Stimulated activated naive CD4-positive, alpha-beta T cell (primary cell): ENCODE measurements at places on chromosomes 4 and X.

- DNase-seq = no peak
Measured at GRCh38 chr4:95157596-95157995, 391.2 kb downstream of the UNC5C start.

DNA sequence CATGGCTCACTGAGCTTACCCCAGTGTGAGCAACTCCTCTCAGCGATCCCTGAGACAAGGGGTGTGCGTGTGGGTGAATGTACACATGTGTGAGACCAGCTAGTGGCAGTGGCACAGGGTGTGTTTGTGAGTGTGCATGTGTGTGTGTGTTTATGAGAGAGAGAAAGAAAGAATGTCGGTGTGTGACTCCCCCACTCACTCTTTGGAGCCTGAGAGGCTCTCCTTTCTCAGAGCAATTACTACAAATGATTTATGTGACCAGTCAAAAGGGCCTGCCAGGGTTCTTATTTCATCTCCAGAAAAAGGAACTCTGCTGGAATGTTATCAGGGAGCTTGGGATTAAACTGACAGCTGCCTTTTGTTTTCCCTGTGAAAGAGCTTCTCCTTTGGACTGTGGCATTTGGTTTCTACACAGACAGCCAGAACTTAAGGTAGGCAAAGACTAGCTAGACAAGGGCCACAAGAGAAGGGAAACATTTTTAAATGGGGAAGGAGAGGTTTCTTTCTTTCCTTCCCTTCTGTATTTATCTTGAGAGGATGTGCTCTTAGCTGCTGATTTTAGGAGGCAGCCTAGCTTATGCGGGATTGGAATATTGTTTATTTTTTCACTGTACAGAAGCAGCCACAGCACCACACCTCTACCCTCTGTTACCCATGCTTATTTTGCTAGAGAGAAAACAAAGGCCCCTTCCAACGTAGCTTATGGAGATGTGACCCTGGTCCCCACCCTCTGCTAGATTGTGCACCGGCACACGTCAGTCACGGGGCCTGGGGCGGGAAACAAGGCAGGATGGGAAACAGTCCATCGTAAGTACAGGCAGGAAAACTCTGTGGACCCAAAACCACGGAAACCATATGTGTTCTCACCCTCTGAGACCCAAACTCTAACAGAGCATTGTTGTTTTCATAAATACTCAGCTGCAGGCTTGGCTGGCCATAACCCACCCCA is 143.5 kb downstream of the MGST2 start:
- no peak for DNase-seq

DNA sequence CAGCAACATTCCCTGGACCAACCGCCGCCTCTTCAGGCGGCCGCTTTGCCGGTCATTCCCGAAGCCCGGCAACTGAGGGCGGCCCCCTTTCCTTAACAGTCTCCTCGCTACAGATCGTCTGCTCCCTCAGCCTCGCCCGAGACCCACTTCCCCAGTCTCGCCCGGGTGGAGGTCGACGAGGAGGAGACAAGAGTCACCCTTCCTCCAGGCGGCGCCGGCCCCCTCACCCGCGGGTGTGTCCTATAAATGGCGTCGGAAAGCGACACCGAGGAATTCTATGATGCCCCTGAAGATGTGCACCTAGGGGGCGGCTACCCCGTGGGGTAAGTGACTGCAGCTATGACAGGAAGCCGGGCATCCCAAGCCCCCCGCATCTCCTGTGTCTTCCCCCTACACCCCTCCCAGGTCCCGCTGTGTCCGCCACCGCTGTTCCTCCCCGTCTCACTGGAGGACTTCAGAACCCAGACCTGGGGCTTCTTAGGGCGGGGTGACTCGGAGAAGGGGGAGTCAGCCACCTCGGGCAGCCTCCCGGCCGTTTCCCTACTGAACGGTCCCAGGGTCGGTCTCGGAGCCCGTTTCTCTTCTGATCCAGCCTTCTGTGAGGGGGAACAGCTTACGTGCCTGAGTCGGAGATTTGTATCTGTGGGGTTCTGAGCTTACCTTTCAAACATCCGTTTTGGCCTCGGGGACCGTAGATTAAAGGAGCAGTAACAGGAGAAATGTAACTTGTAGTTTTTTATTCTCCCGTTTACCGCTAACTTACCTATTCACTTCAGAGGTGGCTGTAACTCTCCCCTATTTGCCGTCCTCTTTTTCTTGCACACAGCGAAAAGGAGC is 570 bp downstream of the WDR44 start:
- DNase-seq = peak; percentile 46

DNA sequence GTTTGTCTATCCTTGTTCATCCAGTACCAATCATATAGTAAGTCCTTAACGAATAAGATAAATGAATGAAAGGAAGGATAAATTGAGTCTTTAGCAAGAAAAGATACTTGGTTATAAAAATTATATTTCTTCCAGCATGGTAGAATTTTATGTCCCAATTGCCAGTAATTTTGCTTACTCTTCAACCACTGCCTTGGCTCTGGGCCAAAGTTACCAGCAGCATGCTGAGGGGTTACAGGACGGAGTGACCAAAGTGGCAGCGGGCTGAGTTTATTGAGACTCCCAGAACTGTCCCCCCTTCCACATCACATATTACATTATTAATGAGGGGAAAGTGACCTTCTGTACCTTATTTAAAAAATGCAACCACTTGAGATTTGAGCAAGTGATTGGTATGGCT is 121.7 kb downstream of the RASGEF1B start:
- no peak for DNase-seq

DNA sequence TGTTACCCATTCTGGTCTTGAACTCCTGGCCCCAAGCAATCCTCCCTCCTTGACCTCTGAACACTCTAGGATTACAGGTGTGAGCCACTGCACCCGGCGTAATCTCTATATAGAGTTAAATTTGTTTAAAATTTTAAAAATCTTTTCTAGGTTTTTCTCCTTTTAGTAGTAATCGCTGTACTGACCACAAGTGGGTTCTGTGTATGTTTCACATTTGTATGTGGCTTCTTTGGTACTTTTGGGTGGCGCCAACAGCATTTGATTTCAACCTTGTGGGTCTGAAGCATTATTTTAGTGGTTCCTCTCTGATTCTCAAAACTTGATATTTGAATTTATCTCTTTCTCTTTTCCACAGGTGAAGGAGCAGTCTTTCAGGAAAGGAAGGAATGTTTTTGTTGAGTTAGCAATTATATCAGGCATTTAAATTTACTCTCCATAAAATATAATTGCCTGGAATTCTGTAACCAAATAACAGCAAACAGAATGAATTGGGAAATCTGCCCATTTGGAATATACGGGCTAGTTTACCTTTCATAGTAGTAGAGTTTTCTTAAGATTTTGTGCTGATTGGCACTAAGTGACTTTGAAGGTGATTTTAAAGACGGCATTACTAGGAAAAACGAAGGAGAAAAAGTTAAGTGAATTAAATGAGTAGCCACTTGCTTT is 29.5 kb downstream of the ARHGAP10 start:
- DNase-seq = no peak

DNA sequence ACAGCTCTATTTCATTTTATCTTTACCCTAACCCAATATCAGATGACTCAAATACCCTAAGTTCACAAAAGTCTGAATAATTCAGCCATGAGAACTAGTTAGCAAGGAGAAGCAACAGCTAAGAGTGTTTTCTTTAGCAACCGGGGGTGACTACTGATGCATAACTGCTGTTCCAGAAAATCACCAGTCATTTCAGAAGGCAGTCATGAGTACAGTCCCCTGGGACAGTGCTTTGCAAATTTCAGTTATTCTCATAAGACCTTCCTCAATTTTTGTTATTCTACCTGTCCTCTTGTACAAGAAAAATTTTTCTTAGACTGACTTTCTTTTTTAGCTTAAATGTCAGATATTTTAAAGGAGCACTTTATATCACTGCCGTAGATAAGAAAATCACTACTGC is 16.4 kb downstream of the BANK1 start:
- no peak for DNase-seq

DNA sequence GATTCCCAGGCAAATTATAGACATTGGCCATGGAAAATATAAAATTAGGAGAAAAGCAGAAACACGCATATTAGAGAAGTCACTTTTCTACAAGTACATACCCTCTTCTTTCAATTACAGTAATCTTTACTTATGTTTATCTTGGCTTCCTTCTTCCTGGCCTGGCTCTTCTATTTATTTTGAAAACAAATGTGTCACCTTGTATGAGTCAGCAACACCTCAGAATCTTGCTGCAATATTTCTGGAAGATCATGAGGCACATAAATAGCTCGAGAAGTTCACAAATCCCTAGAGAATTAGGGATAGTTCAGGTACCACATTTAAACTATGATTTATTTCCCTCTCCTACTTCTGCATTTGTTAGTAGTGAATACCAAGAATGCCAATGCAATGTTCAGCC is 124.6 kb downstream of the ANOS1 start:
- no peak for DNase-seq
